ENCODE measurements at places on chromosomes 5 and 9.

DNA sequence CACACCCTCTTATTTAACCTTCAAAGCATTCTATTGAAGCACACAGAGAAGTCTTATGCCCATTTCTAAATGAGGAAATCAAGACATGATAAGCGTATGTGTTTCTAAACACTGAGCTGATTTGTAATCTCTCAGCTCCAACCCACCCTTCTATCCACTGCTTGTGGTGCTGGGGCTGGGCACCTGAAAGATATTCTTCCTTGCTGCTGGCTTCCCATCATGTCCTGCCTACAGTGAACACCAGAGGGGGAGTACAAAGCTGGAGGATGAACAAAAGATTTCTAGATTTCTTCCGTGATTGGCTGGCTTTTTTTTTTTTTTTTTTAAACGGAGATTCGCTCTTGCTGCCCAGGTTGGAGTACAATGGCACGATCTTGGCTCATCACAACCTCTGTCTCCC is 14.4 kb downstream of the ACTL7A start:
- no peak for DNase-seq

- DNase-seq: no peak
Observed at GRCh38 chr5:78795757-78796156, 147.2 kb upstream of the LHFPL2 start.

- DNase-seq: no peak
Observed at GRCh38 chr9:130028493-130029222, 14.3 kb downstream of the FNBP1 start.

DNA sequence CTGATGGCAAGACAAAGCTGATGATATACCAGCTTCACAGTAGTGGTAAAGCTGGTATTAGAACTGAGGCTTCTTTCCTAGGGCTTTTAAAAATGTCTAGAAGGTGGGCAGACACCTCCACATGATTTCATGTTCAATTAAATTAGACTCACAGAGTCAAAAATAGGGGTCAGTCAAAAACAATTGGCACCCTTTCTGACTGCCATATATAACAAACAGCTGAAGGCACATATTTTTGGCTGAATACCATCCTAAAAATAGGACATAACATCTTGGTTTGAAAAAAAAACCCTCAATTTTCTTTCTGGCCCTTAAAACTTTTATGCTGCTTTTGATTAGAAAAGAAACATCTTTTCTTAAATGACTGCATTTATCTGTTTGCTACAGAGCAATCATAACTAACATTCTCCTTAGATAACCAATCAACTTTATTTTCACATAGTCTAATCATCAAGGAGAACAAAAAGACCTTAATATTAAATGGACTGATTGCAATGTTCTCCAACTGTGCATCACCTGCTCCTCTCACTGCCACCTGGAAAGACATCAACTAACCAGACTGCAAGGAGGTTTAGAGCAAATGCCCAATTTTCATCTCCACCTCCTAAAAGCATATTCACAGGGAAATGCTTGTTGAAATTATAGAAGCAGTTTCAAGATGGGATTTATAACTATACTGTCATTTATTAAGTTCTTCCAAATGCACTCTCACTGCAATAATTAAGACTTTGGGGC is 3.2 kb downstream of the SGTB start:
- no peak for DNase-seq

- no peak for DNase-seq
Observed at GRCh38 chr9:93954434-93955061, 607 bp downstream of the BARX1 start.
